ENCODE measurements at places on chromosomes 11 and 22. TPM values are rescaled to one million over a fixed set of nuclear protein-coding genes. Genes with fewer than 3 reads are reported as not detected.

The C1QTNF6 gene
- 15.7 TPM for total RNA-seq

GRCh38 chr11:68958211-68958610 lies 22.6 kb downstream of the MRGPRD start:
- DNase-seq, result no peak

The FRMD8 gene
- total RNA-seq, result 51.5 TPM

The CASP1 gene
- 93.6 TPM for total RNA-seq

DNA sequence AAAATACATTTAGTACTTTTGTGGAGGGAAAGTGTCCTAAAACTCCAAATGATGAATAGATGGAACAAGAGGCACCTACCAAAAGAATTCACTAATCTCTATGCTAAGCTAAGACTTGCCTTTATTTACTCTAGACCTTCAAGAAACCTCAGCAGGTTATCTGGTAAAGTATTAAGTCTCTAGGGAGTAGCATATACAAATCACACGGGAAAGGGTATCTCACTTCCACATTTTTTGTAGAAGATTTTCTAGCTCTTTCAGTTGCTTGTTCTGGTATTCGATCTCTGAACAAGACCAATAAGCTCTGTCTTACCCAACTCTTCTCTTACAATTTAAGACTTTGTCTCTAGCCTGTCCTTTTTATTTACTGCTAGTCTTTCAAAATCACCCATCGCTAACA lies 18.1 kb upstream of the CADM1 start:
- no peak for DNase-seq

DNA sequence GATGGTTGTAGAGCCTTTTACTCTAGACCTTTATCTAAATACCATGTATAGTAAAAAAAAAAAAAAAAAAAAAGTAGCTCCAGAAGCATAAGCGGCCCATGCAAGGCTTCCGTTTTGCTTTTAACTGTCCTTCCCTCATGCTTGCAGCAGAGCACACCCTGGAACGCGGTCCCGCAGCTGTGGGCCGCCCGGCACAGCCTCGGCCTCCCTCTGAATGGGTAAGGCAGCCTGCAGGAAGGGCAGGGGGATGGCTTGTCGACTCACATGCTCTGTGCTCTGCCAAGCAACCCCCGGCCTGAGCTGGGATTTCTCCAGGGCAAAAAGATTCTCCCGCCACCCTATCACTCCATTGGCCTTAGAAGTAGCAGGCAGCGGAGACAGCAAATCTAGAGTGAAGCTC lies 101.4 kb upstream of the BID start:
- DNase-seq, result no peak

DNA sequence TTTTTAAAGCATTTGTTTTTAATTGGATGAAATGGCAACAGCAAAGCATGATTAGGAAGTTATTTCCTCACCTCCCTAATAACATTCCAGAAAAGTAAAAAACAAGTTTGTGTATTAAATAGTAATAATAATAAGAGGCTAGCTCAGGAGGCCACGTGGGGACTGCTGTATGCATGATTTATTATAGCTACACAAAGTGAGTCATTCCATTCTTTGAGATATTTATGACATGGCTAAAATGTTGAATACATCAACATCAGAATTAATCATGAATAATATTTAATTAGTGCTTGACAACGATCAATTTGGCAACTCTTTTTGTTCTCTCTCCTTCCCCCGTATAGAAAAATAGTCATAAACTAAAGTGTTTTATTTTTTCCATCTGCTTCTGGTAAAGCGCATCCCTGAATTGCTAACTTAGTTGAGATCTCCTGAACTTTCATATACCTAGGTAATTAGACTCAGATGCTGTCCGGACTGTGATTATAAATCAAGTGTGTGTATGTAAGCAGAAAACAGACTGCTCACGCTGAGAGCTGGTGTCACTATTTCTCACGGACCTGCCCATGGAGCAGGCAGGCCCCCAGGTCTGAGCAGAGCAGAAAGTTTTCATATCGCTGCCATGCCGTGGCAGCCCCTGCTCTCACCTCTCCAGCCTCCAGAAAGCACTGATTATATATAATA lies 125.7 kb downstream of the WT1 start:
- DNase-seq, result no peak

DNA sequence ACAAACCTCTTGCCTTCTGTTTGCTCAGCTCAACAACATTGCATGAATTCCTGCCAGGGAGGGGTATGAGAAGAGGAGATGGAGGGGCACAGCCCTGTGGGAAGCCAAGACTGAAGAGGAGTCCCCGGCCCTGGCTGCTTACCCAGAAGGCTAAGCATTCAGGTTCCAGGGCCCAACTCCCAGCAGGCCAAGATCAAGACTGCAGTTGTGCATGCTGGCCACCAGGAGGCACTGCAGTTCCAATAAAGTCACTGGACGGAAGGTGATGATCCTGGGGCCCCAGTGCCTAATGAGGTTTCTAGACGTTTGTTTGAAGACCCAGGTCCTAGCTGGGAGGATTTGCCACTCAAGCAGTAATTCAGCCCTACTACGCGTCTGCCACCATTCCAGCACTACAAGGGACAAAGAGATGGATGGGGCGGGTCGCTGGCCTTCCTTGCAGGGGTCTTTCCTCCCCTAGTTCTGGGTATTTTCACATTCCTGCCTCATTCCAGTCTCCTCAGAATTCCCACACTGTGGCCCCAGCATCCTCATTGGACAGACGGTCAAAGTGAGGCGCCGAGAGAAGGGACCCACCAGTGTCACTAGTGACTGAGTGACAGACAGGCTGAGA lies 23.6 kb downstream of the ALX4 start:
- DNase-seq, result peak; percentile 66

DNA sequence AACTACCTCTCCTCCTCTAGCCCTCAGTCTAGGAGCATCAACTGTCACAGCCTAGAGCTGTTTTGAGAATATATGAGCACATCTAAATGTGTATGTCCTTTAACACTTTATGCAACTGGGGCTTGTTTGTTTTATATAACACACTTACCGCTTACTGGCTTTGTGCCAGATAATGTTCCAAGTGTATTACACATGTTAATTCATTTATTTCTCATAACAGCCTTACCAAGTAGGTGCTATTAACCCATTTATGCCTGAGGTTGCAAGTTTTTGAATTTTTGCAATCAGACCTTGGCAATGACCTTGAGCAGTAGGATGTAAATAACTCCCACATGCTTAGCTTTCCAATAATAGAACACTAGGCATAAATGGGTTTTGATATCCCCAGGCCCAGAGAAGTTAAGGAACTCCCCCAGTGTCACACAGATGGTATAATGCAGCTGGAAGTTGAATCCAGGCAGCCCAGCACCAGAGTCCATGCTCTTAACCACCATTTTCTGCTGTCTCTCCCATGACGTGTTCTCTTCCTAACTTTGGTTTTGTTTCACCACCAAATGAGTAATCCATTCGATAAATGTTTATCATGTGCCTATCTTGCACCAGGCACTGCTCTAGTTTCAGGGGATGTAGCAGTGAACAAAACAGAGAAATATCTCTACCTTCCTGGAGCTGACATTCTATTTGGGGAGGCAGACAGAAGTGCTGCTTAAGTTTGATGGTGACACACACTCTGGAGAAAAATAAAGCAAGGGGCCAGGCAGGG lies 23.1 kb downstream of the PRDM11 start:
- DNase-seq, result no peak

GRCh38 chr22:49400941-49401598 lies 426.6 kb downstream of the BRD1 start:
- no peak for DNase-seq

DNA sequence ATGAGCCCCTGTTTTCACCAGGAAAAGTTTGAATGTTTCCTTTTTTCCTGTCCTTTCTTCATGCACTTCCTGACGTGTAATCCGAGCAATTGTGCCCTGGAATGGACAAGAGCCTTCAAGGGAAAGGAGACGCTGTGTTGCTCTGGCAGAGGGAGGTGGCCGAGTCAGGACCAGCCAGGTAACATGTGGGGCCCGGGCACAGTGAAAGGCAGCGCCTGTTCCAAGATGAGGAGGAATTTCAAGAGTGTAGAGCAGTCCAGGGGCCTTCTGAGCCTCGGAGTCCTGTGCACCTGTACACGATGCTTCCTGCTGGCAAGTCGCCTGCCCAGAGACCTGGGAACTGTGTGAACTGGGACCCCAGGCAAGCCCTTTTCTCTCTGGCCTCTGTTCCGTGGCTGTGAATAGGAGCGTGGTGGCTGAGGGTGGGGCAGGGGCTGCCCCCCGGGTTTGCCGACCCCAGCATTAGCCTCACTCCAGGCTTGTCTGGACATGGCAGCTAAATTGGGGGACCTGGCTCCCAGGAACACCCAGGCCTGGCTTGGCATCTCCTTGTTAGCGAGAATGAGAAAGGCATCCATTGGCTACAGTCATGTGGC lies 92.0 kb downstream of the MYEOV start:
- peak; percentile 8 for DNase-seq

GRCh38 chr22:45964926-45965527 lies 11.9 kb downstream of the WNT7B start:
- no peak for DNase-seq

All from activated naive CD8-positive, alpha-beta T cell treated with anti-CD3 and anti-CD28 coated beads, Interleukin-2, amount 10 ng/mL, durations not matched to agents 7 days and 5 days (primary cell).